ENCODE measurements at places on chromosomes 5 and 9.

- no peak for DNase-seq
Observed at GRCh38 chr9:23926368-23926767, 100.3 kb upstream of the ELAVL2 start.

GRCh38 chr5:156598964-156599363 is 251.1 kb upstream of the PPP1R2B start:
- DNase-seq, result no peak

DNA sequence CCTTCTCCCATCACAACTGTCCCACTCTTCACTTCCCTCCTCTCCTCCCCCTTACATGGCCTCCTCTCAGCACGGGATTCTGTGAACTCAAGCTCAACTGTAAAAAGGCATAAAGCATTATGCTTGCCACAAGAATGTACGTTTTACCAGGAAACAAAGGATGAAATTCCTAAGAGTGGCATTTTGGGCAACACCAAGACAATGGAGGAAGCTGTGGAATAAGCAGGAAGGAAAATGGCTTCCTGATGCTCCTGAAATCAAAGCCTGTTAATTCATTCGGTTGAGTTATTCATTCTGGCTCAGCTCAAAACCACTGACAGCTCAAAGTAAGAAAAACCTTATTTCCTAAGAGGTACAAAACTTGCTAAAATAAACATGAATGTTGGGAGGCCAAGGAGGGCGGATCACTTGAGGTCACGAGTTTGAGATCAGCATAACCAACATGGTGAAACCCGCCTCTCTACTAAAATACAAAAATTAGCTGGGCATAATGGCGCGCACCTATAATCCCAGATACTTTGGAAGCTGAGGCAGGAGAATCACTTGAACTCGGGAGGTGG is 40.8 kb upstream of the DMRT1 start:
- no peak for DNase-seq

DNA sequence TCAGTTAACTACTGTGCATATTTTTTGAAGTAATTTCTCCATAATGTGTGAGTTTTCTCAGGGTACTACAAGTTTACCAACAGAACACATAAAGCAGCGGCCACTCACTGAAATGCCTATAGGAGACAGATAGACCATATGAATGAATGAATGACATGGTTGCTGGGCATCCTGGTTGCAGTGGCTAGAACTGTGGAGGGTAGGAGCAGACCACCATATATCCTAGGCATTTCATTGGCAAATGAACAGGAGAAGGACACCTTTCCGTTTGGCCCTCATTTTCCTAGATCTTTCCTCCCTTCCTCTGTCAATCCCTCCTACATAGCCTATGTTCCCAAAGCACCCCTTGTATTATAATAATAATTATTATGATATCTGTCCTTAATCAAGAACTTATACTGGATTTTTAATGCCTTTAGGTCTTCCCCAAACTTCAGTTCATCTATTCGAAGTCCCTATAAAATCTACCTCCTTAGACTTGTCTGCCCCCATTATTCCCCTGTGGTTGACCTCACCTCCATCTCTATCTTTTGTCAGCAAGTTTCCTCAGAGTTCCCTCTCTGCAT is 472.2 kb downstream of the RAB3C start:
- DNase-seq, result no peak

GRCh38 chr9:30172206-30172605 is 2212.2 kb upstream of the ACO1 start:
- no peak for DNase-seq

DNA sequence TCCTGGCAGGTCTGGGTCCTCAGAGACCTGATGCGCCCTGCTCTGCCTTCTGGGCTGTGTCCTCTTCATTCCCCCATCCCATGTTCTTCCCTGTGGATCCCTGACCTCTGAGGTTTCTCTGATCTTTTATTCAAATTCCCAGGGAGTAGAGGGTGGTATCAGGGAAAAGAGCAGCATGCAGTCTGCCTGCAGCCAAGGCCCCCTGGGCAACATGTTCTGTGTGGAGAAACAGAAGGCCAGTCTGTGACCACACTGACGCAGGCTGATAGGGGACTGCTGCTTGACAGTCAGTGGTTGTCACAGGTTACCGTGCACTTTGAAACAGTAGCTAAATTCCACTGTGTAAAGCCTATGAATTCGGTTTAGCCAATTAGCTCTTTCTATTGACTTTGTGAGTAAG is 156.6 kb upstream of the IRX2 start:
- no peak for DNase-seq

- DNase-seq, result no peak
Observed at GRCh38 chr5:100424017-100424416, 111.2 kb upstream of the FAM174A start.

DNA sequence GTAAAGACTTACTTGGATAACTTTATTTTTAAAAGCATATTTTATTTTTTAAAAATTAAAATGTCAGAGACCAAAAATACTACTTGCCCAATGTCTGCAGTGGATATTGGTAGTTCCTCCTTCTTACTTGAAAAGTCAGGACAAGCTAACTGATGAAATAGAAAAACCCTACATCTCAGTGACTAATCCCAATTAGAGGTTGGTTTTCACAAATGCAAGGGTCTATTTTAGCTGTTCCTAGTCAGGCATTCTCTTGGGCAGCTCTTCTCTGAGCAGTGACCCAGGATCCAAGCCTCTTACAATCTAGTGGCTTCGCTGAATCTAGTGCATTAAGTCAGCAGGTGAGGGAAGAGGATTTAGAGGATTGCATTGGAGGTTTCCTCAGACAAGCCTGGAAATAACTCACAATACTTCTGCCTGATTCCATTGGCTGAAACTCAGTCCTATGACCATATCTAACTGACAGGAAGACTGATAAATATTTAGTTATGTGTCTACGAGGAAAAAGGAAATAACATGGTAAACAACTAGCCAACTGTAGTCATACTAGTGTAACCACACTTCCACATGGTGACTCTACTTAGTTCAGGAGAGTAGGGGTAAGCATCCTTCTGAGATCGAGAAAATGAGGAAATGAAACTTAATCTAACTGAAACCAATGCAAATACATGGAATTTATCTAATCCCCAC is 34.2 kb upstream of the MIER3 start:
- DNase-seq, result no peak

GRCh38 chr5:10675177-10675700 is 85.8 kb downstream of the DAP start:
- DNase-seq, result no peak

- no peak for DNase-seq
Observed at GRCh38 chr9:91885746-91886413, 64.1 kb downstream of the ROR2 start.

GRCh38 chr9:127446713-127447415 is 4.3 kb downstream of the RPL12 start:
- no peak for DNase-seq

DNA sequence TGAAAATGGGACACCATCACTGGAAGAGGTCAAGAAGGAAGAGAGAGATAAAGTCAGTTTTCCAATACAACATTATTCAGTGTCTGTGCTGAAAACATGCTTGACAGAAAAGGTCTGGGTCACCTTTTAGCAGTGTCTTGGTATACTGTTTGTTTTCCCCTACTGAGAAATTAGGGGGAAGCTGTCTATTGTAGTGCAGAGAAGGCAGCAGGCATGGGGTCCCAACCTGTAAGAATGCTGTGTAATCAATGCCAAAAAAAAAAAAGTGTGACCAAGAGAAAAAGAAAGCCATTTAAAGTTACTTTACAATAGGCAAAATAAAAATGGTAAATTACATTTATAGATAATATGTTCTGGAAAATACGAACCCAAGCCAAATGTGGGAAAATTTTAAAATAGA is 139.3 kb downstream of the RAB3C start:
- no peak for DNase-seq

DNA sequence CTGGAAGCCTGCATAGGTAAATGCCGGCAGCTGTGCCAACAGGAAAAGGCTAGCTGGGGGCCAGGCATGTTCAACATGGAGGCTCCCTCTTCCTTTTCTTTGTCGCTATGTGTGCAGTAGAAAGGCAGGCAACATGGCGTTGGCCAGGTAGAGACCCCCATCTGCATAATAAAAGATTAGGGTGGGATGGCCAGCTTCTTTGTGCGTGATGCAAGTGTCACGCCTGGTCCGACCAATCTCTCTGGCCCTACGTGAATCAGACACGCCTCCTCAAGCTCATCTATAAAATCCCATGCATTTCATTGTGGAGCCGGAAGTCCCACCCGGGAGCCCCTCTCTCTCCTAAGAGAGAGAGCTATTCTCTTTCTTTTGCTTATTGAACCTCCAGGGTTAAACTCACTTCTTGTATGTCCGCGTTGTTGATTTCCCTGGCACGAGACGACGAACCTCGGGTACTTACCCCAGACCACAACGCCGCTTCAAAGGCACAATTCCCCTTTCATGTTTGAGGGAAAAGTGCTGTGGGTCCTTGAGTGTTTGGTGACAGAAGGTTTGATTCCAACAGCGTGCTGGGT is 25.0 kb upstream of the C5orf47 start:
- DNase-seq, result no peak

DNA sequence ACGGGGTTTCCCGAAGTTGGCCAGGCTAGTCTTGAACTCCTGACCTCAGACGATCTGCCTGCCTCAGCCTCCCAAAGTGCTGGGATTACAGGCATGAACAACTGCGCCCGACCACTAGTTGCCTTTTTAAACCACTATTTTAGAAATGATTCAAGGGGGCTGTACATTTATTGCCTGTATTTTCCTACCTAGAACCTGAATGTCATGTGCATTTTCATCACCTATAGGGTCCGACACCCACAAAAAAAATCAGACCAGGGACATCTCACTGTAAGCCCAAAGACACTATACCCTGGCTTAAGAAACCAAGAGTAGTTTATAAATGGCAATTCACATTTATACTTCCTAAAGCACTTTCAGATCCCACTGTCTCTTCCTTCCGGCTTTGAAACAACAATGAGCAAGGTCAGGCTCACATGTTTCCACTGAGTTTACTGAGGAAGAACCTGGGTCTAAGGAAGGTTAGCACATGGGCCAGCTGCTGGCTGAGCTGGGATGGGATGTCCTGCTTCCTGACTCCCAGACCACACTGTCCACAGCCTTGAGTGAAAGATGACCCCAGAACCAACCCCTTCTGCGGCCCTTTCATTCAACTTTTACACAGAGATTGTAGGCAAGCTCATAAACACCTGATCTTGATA is 87.3 kb downstream of the SERINC5 start:
- no peak for DNase-seq

- peak; percentile 21 for DNase-seq
Observed at GRCh38 chr9:99296291-99296951, 74.3 kb downstream of the SEC61B start.

DNA sequence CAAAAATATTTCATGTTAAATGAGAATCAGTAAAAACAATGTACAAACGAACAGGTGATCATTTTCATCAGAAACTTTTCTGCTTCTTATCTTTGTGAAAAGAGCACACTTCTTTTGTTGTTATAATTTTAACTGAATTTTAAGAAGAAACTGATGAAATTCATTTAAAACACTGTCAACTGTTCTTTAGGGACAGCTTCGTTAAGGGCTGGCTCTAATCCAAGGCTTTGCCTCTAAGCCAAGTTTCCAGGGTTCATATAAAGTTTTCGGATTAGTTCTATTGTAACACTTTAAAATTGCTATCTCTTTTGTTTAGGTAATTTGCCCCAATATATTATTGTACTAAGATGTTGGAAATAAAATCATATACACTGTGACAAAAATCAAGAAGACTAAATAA is 559.2 kb downstream of the TUSC1 start:
- no peak for DNase-seq

DNA sequence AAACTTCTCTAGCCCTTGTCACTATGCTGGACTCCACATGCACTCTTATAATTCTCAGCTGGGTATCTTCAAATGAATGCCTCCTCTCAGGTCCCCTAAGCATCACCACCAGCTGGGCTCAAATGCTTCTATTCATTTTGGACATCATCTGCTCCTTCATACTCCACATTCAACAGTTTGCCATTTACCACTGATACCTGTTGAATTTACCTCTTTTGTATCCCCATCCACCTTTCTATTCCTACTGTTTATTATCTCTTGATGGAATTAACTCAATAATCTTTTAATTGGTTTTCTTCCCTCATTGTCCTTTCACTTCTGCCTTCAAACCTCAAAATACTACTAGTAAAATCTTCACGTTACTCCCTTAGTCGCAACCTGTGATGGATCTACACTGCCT is 14.5 kb downstream of the RANBP6 start:
- DNase-seq, result no peak

GRCh38 chr9:86925686-86926085 is 21.6 kb downstream of the GAS1 start:
- DNase-seq, result no peak

DNA sequence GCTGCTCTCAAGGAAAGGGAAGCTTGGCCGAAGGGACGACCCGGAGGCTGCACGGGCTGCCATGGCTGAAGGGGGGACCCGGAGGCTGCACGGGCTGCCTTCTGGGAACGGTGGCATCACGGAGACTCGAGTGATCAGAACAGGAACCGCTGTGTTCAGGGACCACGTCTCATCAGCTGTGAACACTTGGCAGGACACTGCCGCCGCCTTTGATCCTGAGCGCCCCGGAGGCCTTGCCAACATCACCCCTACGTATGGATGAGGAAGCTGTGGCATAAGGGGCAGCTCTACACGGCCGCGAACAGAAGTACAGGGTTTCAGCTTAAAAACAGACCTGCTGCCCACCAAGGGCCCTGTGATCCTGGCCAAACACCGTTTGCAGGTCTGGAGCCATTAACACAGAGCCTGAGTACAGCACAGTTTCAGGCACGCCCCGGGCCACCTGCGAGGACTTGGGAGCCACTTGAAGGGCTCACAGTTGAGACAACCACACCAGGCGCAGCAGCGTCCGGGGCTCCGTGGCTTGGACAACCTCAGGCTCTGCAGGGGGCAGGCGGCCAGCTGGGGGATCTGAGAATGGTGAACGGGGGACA is 23.9 kb upstream of the TERT start:
- no peak for DNase-seq

- DNase-seq, result no peak
Observed at GRCh38 chr5:77292026-77292757, 81.7 kb downstream of the PDE8B start.

GRCh38 chr5:31711935-31712592 is 73.1 kb downstream of the PDZD2 start:
- no peak for DNase-seq

GRCh38 chr9:18127499-18127875 is 346.5 kb upstream of the ADAMTSL1 start:
- no peak for DNase-seq

- DNase-seq, result no peak
Observed at GRCh38 chr5:73544429-73545402, 20.7 kb downstream of the ANKRA2 start.

GRCh38 chr5:108386345-108387061 is 4.6 kb upstream of the FBXL17 start:
- DNase-seq, result no peak

GRCh38 chr9:97788763-97789663 is 64.0 kb upstream of the FOXE1 start:
- DNase-seq, result no peak

- no peak for DNase-seq
Observed at GRCh38 chr5:17218353-17219005, 1.0 kb downstream of the BASP1 start.
